CD4-positive, alpha-beta T cell (primary cell): ENCODE measurements at places on chromosomes 2 and 18. TPM values are rescaled to one million over a fixed set of nuclear protein-coding genes. Genes with fewer than 3 reads are reported as not detected.
A peak's percentile ranks its signal among the peaks of the same experiment; 100 is the strongest.

GRCh38 chr18:37412829-37413228, 152.8 kb downstream of the CELF4 start:
- DNase-seq: no peak

CCDC68 gene
- not detected for total RNA-seq

GRCh38 chr2:150476809-150477302, 10.6 kb downstream of the RND3 start:
- DNase-seq: no peak

DNA sequence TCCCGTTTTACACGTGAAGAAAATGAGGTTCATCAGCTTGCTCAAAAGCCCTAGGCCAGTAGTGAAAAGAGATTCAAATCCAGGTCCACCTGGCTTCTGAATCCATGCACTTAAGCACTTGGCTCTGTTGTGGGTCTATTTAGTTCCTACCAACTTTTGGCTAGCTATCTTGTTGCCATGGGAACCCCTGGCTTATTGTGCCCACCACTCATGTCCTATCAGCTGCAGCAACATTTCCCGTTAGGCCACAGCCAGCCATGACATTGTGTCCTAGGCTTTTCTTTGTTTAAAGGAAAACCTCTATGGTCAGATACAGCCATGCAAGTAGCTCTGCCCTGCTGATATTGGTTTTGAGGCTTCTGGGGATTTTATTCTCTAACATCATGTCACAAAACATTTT, 49.8 kb downstream of the PLEK start:
- no peak for DNase-seq

- no peak for DNase-seq
These were observed 132.1 kb upstream of the HAAO start for GRCh38 chr2:42924418-42924886.

GRCh38 chr2:108635630-108636354, 83.5 kb upstream of the RANBP2 start:
- no peak for DNase-seq

DNA sequence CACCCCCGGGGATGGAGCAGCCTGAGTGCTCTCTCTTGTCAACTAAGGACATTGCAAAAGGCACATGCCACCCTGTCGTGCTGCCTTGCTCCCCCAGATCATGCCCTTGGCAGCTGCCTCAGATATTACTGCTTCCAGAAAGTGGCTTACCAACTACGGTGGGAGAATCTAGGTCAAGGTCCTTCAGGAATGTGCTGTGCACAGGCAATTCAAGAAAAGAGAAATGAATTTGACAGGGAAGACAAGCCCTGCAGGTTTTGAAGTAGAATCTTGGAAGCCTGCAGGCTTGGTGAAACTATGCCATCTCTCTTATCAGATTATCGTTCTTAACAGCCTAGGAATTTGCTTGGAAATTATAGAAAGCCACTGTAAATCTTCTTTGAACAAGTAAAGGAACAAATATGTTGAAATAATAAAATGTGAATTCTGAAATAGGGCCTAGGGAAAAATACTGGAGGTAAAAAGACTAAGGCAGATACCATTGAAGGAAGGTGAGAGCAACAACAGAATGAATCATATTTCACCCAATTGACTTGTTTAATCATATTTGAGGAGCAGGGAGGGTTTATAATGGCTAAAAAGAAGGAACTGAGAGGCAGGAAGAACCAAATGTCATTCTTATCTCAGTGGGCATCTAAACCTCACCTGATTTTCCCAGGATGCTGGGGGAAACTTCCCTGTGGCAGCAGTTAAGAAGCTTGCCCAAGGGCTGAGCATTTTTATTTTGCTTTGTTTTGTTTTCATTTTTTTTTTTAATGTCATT, 94.0 kb upstream of the GLS start:
- DNase-seq: no peak

GRCh38 chr2:195923889-195924288, 144.7 kb downstream of the DNAH7 start:
- no peak for DNase-seq

DNA sequence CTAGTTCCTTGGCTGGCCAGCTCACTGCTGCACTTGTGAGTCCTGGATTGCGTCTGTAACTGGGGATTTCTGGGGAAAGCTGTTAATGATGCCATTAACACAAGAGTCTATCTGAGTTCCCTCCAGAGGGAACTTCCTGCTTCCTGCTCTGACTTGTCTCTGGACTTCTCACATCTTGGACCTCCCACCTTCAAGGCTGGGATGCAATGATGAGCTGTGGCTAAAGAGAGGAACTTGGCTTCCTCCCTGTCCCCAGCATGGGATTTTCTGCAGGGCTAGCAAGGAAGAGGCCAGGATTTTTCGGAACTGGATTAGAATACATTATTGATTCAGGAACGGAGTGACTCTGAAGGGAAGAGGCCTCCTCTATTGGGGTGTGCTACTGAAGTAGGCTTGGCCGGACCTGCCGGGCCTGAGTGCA, 155.5 kb downstream of the CLIP4 start:
- no peak for DNase-seq

DNA sequence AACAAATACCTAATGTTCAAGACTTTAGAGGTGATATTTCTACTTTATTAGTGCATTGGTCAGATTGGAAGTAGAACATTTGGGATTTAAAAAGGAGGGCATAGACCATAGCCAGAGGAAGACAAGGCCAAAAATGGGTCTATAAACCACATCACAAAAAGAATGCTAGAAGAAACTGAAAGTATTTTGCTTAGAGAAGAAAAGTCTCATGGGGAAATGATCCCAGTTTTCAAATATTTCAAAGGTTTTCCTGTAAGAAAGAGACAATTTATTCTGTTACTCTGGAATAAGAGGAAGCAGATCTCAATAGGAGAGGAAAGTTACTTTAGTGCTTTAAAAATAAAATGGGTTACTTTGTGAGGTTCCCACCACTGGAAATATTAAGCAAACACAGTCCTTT, 341.4 kb downstream of the TNS1 start:
- DNase-seq: no peak

- DNase-seq: no peak
These were observed 89.7 kb downstream of the POLE4 start for GRCh38 chr2:75047992-75048625.

DNA sequence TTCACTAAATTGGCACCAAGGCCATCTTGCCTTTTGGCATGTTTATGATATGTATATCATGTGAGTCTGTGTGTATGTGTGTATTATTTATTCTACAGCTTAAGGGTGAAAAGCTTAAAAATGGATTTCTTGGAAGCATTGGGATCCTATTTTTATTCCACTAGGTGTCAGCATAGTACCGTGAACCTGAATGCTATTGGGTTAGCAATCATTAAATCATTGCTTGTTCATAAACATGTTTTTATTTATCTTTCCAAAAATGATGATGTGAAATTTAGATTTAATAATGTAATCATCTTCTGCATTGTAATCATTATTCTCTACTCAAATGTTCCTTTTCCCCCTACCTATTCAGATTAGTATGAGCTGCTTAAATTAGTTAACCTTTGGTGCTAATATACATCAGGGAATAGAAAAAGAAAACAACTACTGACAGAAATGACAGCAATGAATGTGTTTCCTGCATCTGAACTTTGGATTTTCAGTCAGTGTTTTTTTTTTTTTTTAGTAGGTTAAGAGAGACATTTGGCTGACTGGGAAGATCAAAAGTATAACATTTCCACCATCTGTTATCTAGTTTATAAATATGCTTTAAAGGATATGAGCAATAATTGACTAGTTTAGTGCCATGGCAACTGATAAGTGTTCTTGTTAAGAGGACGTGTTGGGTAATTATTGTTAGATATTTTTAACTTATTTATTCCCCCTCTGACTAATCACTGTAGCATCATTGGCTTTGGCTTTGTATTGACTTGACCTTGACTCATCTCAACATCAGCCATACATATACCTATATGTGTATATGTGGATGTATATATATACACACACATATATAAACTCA, 14.1 kb upstream of the ZSWIM2 start:
- DNase-seq: no peak

DNA sequence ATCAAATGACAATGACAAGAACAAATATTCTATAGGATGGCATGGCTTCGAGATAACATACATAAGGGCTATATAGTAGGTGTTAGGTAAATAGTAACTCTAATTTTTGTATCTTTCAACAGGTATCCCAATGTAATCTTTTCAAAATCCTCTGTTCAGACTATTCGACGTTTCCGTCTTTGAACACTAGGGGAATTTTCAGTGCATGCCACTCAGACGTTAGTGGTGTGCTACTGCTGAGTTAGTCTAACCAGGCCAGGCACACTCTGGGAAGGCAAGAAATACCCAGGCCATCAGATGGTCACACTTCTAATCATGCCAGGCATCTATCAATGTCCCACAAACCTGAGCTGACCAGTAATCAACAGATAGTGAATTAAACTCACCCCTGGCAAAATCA, 14.6 kb upstream of the CREG2 start:
- no peak for DNase-seq

DNA sequence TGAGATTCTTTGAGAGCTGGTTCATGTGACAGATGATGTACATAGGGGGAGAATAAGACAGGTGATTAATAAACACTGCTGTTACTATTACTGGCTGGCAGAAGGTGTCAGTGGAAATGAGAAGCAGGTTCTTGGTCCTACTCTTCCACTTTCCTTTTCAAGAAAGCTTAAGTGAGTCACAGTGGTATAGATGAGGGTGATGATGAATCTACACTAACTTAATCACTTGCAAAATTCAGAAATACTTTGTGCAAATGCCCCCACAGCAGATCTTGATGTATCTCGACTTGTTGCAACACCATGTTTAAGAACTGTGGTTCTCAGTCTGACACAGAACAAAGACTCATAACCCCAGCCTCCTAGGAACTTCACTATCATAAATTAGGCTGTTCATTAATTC, 35.9 kb upstream of the MGAT5 start:
- peak; percentile 30 for DNase-seq

SERPINB4 gene
- not detected for total RNA-seq

DNA sequence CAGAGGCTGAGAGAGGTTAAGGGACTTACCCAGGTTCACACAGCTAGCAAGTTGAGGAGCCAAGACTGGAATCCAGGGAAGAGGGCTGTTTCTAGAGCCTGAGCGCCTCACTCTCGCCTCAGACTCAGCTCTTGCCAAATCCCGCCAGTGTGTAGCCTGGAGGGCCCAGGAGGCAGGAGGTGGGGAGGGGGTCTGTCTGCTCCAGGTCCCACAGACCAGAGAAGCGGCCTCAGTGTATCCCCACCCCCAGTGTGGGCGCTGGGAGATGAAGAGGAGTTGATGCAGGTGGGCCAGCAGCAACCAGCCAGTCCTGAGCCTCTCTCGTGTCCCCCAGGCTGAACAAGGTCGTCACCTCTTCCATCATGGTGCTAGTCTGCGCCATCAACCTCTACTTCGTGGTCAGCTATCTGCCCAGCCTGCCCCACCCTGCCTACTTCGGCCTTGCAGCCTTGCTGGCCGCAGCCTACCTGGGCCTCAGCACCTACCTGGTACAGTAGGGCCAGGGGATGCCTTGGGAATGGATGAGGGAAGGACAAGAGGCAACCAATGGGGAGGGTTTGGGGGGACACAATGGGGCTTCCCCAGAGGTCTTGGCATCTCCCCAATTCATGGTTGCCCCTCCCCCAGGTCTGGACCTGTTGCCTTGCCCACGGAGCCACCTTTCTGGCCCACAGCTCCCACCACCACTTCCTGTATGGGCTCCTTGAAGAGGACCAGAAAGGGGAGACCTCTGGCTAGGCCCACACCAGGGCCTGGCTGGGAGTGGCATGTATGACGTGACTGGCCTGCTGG, 5.2 kb upstream of the CTDSP1 start:
- DNase-seq: no peak

MC2R gene
- total RNA-seq: not detected

MAP3K19 gene
- total RNA-seq: not detected

DNA sequence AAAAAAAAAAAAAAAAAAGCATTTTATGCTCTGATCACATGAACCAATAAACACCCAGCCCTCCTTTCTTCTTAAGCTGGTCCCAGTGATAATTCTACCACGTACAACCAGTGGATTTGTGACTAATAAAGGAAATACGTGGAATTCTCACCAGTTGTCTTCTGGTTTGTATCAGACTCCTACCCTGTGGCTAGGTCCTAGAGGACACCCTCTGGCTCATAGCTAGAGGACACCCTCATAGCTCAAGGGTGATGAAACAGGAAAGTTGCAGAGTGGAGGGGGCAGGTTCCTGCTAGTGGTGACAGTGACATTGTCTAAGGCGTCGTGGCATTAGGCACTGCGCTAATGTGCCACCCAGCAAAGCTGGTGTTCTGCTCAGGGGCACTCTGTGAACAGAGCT, 167.8 kb downstream of the BCL11A start:
- no peak for DNase-seq

SCYGR4 gene
- not detected for total RNA-seq

DNA sequence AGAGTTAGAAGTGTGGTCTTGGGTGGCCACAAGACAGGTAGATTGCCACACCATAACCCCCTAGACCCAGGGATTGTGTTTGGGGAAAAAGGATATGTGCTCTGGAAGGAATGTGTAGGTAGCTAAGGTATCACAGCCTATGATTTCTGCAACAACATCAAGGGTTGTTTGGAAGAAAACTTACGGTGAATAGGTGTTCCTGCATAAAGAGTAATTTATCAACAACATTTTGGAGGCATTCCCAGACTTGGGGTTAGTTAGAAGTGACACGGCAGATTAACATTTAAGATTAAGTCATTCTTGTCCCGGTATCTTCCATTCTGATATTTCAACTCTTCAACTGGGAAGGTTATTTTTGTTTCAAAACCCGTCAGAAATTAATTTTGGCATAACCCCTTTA, 65.5 kb downstream of the SPP2 start:
- no peak for DNase-seq

- DNase-seq: no peak
These were observed 14.8 kb upstream of the COLEC12 start for GRCh38 chr18:515156-515815.

GRCh38 chr2:220437938-220438337, 810.5 kb downstream of the SLC4A3 start:
- no peak for DNase-seq

TMEM163 gene
- total RNA-seq: 0.47 TPM

PREPL gene
- total RNA-seq: 30.0 TPM

GKN1 gene
- total RNA-seq: not detected

GRCh38 chr18:3713166-3713565, 263.2 kb downstream of the TGIF1 start:
- no peak for DNase-seq

KCNE4 gene
- not detected for total RNA-seq

- DNase-seq: no peak
These were observed 470 bp downstream of the KCNF1 start for GRCh38 chr2:10912076-10912731.

GRCh38 chr2:98039085-98039756, 43.5 kb upstream of the TMEM131 start:
- no peak for DNase-seq

TTC32 gene
- total RNA-seq: 53.1 TPM
